Omental fat pad (tissue), 4 donors: ENCODE measurements at places on chromosomes 1 and 21. TPM values are rescaled to one million over a fixed set of nuclear protein-coding genes. Genes with fewer than 3 reads are reported as not detected.

Gene SPRR1B
- total RNA-seq: not detected

Gene CD1C
- 0.94 TPM for total RNA-seq

Gene CDKN2C
- total RNA-seq: 82.8 TPM

Gene LRRN2
- 4.7 TPM for total RNA-seq

Gene SGIP1
- 5.8 TPM for total RNA-seq
